ENCODE measurements at places on chromosomes 16 and 17. TPM values are rescaled to one million over a fixed set of nuclear protein-coding genes. Genes with fewer than 3 reads are reported as not detected.

DNA sequence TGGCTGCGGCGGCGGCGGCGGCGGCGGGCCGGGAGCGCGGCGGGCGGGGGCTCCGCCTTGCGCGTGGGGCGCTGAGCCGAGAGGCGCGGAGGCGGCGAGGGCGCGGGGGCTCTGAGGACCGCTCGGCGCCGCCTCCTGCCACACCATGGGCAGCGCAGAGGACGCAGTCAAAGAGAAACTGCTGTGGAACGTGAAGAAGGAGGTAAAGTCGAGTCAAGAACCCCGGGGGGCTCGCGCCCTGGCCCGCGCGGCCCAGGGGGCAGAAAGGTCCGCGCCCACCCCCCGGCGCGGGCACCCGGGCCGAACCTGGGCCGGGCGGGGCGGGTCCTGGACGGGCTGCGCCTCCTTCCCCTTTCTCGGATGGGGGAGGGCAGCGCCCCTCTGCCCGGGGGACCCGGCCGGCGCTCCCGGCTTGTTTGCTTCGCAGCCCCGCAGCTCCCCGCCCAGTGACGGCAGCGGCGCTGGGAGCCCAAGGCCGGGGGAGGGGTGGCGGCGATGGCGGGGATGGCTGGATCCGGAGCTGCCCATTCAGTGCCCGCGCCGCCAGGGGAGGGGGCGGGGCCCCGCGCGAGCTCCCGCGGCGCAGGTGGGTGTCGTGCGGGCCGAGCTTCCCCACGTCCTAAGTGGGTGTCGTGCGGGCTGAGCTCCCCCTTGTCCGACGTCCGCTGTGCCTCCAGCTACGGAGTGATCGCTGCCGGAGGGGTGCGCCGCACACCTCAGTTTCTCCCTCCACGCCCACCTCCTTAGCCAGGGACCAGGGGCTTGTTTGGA, 428 bp downstream of the SGSM2 start:
- H3K27me3 ChIP-seq, result no peaks in the 10 kb centered on the region
- no peak overlapping the region for H3K27ac ChIP-seq
- peak overlapping the region; percentile 84 for H3K4me3 ChIP-seq
- peaks cover 3% of the 10 kb centered on the region for H3K4me1 ChIP-seq

DNA sequence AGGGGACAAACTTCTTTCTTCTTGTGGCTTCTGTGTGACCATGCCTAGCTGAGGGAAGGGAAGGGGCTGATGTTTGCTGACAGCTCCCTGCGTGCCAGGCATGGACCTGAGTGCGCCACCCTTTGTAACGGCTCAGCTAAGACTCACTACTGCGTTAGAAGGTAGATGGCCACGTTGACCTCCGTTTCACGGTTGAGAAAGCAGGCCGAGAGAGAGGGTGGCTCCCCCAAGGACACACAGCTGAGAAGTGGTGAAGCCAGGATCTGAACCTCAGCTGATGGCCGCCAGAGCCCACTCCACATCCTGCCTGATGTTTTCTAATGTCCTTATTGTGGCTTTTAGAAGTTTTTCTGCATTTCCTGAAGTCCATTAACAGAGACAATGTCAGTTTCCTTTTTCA, 45.1 kb downstream of the RGS9 start:
- no peak overlapping the region for H3K4me3 ChIP-seq
- no peak overlapping the region for H3K27ac ChIP-seq
- H3K27me3 ChIP-seq, result no peaks in the 10 kb centered on the region
- H3K36me3 ChIP-seq, result no peaks in the 10 kb centered on the region

The MMP28 gene
- not detected for total RNA-seq

The OMG gene
- total RNA-seq, result not detected

Data from H9 (cell line).